ENCODE measurements at places on chromosomes 11 and 22. TPM values are rescaled to one million over a fixed set of nuclear protein-coding genes. Genes with fewer than 3 reads are reported as not detected.

SLC22A8 gene
- not detected for total RNA-seq

PLEKHB1 gene
- total RNA-seq = 0.97 TPM

GLYAT gene
- not detected for total RNA-seq

RFPL3 gene
- total RNA-seq = not detected

NNMT gene
- total RNA-seq = 975 TPM

IGLL1 gene
- total RNA-seq = not detected

MFRP gene
- total RNA-seq = not detected

LIN7C gene
- 89.2 TPM for total RNA-seq

OR6A2 gene
- total RNA-seq = 0.76 TPM

ATXN10 gene
- 150 TPM for total RNA-seq

TOMM22 gene
- total RNA-seq = 70.9 TPM

OR52N4 gene
- total RNA-seq = not detected

KCNE3 gene
- total RNA-seq = 1.2 TPM

WNT11 gene
- total RNA-seq = 1.5 TPM

LZTR1 gene
- 37.6 TPM for total RNA-seq

SYT7 gene
- 4.3 TPM for total RNA-seq

RIMBP3C gene
- 0.32 TPM for total RNA-seq

RBMXL2 gene
- not detected for total RNA-seq

HBG1 gene
- total RNA-seq = not detected

OR10D3 gene
- under 0.01 TPM for total RNA-seq

ZP1 gene
- total RNA-seq = not detected

MRGPRX4 gene
- not detected for total RNA-seq

CHADL gene
- total RNA-seq = 1.5 TPM

All from articular chondrocyte of knee joint (primary cell).